Myometrial cell (primary cell): ENCODE measurements at places on chromosomes 2 and 18. TPM values are rescaled to one million over a fixed set of nuclear protein-coding genes. Genes with fewer than 3 reads are reported as not detected.

Gene C2orf81
- total RNA-seq: 2.8 and 7.5 TPM in 2 replicates

Gene UGT1A6
- not detected in 2 replicates for total RNA-seq

Gene ARHGAP25
- 9.4 and 12.1 TPM in 2 replicates for total RNA-seq

Gene SEMA4F
- total RNA-seq: 4.0 and 9.7 TPM in 2 replicates

Gene NAT8
- total RNA-seq: not detected in 2 replicates

Gene SERPINB2
- not detected in 2 replicates for total RNA-seq

Gene MAP3K20
- 43.1 and 47.9 TPM in 2 replicates for total RNA-seq

Gene SLC5A7
- total RNA-seq: not detected in 2 replicates

Gene LDAH
- total RNA-seq: 13.5 and 19.1 TPM in 2 replicates

Gene CRACDL
- total RNA-seq: not detected in 2 replicates

Gene KCNF1
- total RNA-seq: not detected in 2 replicates

Gene CCDC68
- 17.9 and 24.3 TPM in 2 replicates for total RNA-seq

Gene CYTIP
- not detected in 2 replicates for total RNA-seq

Gene ORMDL1
- total RNA-seq: 48.1 and 56.2 TPM in 2 replicates

Gene TUBA3E
- total RNA-seq: not detected in 2 replicates

Gene AQP12A
- not detected in 2 replicates for total RNA-seq

Gene ACP1
- 73.8 and 89.3 TPM in 2 replicates for total RNA-seq

Gene UGT1A5
- total RNA-seq: not detected in 2 replicates

Gene QPCT
- total RNA-seq: 21.3 and 22.5 TPM in 2 replicates

Gene GALNT3
- total RNA-seq: 0.18 and 1.2 TPM in 2 replicates

Gene COBLL1
- 1.4 and 4.1 TPM in 2 replicates for total RNA-seq

Gene G6PC2
- total RNA-seq: not detected in 2 replicates

Gene TMEM150A
- total RNA-seq: 5.8 and 11.0 TPM in 2 replicates

Gene MOCOS
- total RNA-seq: 1.2 and 1.7 TPM in 2 replicates

Gene REG3G
- total RNA-seq: not detected in 2 replicates

Gene POU3F3
- total RNA-seq: not detected in 2 replicates

Gene NCKAP5
- under 0.01 TPM in 1 of 2 replicates, not detected in the other for total RNA-seq

Gene TEKT4
- total RNA-seq: not detected in 2 replicates

Gene DSG4
- total RNA-seq: not detected in 2 replicates

Gene ARID5A
- 8.5 and 8.9 TPM in 2 replicates for total RNA-seq

Gene PSD4
- 3.2 and 4.6 TPM in 2 replicates for total RNA-seq

Gene FEV
- total RNA-seq: not detected in 2 replicates

Gene TBC1D8
- 7.5 and 11.3 TPM in 2 replicates for total RNA-seq

Gene STK36
- 18.3 and 45.3 TPM in 2 replicates for total RNA-seq

Gene CHRNA1
- not detected in 2 replicates for total RNA-seq

Gene KRTCAP3
- total RNA-seq: not detected in 2 replicates

Gene RNF152
- 2.1 and 4.3 TPM in 2 replicates for total RNA-seq

Gene PRKAG3
- not detected in 2 replicates for total RNA-seq

Gene LIPG
- total RNA-seq: 2.9 and 5.8 TPM in 2 replicates

Gene TGFBRAP1
- total RNA-seq: 11.5 and 11.9 TPM in 2 replicates

Gene PLEKHH2
- total RNA-seq: 3.7 and 4.8 TPM in 2 replicates

Gene SERPINB13
- total RNA-seq: not detected in 2 replicates

Gene BMP10
- not detected in 2 replicates for total RNA-seq

Gene SCN3A
- total RNA-seq: not detected in 2 replicates

Gene FECH
- 23.4 and 59.4 TPM in 2 replicates for total RNA-seq

Gene AQP12B
- not detected in 2 replicates for total RNA-seq
